CD8-positive, alpha-beta memory T cell (primary cell): ENCODE measurements at places on chromosomes 4 and X. TPM values are rescaled to one million over a fixed set of nuclear protein-coding genes. Genes with fewer than 3 reads are reported as not detected.

DNA sequence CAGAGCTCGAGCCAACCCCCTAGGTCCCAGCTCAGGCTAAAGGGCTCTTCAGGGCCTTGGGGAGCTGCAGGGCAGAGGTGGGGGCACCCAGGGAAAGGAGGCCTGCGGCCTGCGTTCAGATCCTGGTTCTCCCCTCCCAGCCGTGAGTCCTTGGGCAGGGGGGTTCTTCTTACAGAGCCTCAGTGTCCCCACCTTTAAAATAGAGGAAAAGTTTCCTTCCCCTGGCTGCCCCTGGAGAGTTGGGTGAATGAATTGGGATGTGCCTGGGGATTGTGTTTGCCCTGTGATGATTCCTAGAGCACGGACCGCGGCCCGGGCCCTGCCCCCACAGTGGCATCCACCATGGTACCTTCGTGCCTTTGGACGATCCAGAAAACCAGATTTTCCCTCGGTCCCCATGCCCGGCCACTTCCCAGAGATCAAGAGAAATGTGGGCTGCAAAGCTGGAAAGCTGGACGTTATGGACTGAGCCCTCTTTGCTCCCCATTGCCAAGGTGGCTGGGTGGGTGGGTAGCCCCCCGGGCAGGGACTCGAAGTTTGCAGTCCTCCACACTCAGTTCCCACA is 11.4 kb downstream of the HTRA3 start:
- DNase-seq = no peak

DNA sequence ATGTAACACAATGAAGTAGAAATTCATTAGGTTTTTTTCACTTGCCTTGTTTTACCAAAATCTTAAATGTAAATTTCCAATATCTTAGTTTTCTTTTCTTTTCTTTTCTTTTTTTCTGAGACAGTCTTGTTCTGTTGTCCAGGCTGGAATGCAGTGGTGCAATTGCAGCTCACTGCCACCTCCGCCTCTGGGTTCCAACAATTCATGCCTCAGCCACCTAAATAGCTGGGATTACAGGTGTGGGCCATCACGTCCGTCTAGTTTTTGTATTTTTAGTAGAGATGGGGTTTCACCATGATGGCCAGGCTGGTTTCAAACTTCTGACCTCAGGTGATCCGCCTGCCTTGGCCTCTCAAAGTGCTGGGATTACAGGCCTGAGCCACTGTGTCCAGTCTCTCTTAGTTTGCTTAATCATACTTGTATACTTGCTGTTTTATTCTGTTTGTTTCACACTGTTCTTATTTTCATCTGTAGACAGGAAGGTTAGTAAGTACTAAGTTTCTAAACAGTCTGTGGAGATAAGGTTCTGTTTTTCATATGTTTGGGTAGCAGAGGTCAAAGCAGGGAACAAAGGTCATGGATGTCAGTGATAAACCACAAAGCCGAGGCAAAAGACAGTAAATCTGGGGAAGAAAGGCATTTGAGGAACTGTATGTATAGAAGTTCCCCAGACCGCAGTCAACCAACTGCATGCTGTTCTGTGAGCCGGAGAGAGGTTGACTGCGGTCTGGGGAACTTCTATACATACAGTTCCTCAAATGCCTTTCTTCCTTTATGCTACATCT is 129.1 kb downstream of the CBR4 start:
- no peak for DNase-seq

DNA sequence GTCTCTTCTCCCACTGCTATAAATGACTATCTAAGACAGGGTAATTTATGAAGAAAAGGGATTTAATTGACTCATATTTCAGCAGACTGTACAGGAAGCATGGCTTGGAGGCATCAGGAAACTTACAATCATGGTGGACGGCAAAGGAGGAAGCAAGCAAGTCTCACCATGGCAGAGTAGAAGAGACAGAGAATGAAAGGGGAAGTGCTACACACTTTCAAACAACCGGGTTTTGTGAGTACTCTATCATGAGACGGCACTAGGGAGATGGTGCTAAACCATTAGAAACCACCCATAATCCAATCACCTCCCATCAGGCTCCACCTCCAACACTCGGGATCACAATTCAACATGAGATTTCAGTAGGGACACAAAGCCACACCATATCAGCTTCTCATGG is 11.1 kb downstream of the UBE2NL start:
- no peak for DNase-seq

DNA sequence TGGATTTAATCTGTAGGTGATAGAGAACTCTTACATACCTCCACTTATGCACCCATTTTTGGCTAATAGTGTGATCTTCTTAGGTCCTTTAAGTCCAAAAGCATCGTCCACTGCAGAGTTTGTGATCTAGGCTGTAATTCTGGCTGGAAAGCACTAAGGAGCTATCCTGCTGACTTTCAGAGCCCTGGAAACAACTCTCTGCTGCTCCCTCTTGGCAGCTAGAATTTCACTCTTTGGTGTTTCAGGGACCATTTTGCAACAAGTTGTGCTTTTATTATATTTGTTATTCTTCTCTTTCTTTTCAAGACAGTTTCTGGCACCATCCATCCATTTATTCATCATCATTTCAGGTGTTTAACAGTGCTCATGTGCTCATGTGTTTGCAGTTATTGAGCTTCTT is 130.0 kb downstream of the RBM46 start:
- DNase-seq = no peak

Gene SH3BP2
- total RNA-seq = 75.4 TPM

- DNase-seq = no peak
These were observed 119.5 kb upstream of the EPHA5 start for GRCh38 chr4:65789805-65790204.

Gene TRAPPC11
- total RNA-seq = 29.3 TPM

GRCh38 chr4:110587666-110588285 is 35.1 kb downstream of the PITX2 start:
- no peak for DNase-seq

Gene GAGE1
- total RNA-seq = not detected

- DNase-seq = no peak
These were observed 24.2 kb downstream of the FAM156A start for GRCh38 chrX:52933976-52934703.

GRCh38 chrX:153668423-153669173 is 5.0 kb downstream of the PNCK start:
- no peak for DNase-seq

DNA sequence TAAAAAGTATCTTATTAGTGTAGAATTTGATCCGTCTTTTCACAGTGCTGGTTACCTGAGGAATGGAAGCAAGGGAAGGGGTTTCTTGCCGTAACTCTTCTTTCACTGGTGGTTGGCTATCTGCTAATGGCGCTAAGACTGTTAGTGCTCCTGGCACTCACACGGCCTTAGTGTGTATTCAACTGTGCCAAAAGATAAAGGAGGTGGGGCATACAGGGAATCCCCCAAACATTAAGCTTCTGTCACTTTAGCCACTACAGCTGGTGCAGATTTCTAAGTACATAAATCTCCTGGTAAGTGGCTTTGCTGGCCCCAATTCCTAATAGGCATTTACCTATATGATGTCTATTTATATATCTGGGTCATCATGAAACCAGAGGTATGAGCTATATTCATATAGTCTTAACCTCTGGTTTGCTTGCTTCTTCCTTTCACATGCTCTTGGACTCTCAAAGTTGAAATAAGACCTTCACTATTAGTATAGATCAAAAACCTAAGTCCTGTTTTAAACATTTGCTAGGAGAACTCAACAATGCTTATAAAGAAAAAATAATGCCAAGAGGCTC is 95.1 kb downstream of the TSPAN7 start:
- DNase-seq = no peak

DNA sequence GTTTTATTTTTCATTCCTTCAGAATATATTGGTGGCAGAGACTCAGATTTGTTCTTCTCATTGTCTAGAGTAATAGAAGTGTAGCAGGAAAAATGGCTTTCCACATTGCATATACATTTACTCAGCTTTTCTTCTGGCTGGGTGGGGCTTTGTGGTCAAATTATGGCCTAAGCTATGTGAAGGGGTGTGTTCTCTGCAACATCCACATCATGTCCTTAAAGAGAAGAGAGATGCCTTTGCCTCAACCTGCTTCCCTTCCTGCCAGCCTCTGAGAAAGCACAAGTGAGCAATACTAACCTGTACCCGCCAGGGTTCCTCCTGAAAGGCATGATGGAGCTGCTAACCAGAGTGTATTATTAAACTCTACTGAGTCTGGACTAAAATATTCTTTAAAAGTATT is 695.6 kb upstream of the FAM241A start:
- no peak for DNase-seq

DNA sequence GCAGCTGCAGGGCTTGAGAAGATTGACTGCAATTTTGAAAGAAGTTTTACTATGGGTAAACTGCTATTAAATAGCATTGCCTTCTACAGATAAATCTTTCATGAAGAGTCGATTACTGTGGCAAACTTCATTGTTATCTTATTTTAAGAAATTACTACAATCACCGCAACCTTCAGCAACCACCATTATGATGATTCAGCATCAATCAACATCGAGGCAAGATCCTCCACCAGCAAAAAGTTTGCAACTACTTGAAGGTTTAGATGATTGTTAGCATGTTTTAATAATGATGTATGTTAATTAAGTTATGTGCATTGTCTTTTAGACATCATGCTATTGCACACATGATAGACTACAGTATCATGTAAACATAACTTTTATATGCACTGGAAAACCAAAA is 1511.0 kb downstream of the FSTL5 start:
- no peak for DNase-seq

Gene EXOSC9
- 72.9 TPM for total RNA-seq

GRCh38 chrX:103440621-103441020 is 64.3 kb downstream of the BEX3 start:
- no peak for DNase-seq

Gene ZNF141
- total RNA-seq = 22.1 TPM

Gene PABPC1L2B
- not detected for total RNA-seq
